HCT116 (cell line): ENCODE measurements at places on chromosomes 16 and 17. TPM values are rescaled to one million over a fixed set of nuclear protein-coding genes. Genes with fewer than 3 reads are reported as not detected.

DNA sequence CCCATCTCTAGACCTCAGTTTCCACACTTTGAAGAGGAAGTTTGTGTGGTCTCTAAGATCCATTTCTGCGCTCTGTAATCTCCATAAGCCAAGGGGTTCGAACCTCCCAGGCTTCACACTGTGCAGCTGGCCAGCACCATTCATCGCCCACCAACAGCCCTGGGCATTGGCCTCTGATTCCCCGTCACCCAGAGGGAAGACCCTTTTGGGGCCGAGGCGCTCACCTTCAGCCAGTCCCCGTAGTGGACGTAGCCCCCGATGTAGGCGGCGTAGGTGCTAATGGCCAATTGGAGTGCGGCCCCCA is 678 bp downstream of the TMEM101 start:
- no peak for DNase-seq

DNA sequence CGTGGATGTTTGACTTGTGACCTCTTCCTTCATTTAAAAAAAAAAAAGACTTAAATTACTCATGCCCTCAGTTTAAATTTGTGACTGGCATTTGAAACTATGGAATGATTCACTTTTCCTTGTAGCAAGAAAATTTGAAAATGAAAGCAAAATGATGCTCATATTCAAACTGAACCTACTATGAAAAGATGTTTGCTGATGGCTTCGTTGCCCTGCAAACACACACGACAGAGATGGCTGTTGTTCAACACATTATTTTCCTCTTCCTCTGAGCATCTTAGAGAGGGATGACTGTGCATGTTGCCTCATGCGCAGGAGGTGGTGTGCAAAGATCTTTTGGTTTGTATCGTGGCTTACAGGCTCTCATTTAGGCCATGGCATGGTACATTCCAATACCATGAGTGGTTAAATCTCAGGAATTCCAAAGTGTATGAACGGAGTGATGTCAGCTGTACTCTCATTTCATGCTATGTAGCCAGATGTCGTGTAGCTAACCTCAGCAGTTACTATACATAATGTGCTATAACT is 164.5 kb downstream of the PRKCA start:
- peak; percentile 92 for DNase-seq

GRCh38 chr17:57900991-57901743 is 51.3 kb upstream of the MRPS23 start:
- no peak for DNase-seq

- DNase-seq, result no peak
Measured at GRCh38 chr17:38875477-38876075, 5.7 kb downstream of the LASP1 start.

- DNase-seq, result no peak
Measured at GRCh38 chr17:64574646-64575045, 67.9 kb downstream of the CEP95 start.

GRCh38 chr17:76542984-76543383 is 3.1 kb downstream of the PRCD start:
- no peak for DNase-seq

GRCh38 chr16:50279504-50279865 is 13.1 kb downstream of the ADCY7 start:
- DNase-seq, result no peak

GRCh38 chr17:74521701-74522201 is 9.5 kb downstream of the CD300LB start:
- DNase-seq, result no peak

DNA sequence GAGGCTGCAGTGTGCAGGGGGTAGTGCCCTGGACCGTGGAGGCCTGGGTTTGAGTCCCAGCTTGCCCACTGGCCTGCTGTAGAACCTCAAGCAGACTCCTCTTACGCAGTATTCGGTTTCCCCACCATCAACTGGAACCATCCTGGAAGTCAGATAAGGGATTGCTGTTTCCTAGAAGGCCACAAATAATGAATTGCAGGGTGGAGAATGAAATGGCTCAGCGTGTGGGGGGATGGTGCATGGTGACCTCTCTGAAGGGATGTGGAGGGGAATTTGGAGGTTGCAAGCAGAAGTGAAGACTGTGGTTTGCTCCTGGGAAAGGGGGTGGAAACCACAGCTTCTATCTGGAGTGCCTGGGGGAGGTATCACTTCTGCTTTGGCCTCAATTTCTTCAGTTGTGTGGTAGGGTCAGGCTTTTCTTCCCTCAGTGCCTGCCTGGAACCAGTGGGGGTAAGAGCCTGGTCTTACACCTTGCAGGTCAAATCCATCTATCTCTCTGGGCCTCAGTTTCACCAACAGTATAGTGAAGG is 1.7 kb downstream of the ADGRG5 start:
- no peak for DNase-seq

Gene PRAC1
- not detected for total RNA-seq

Gene ADCY7
- total RNA-seq, result 34.2 TPM

Gene LITAFD
- total RNA-seq, result not detected

Gene ZNRF1
- 48.2 TPM for total RNA-seq

Gene SEPTIN12
- total RNA-seq, result not detected

Gene CRYM
- total RNA-seq, result 4.9 TPM

Gene GP1BA
- not detected for total RNA-seq

Gene CCL4L2
- 0.37 TPM for total RNA-seq
